Renal cortex interstitium (tissue), 15 donors: ENCODE measurements at places on chromosomes 2 and 18. TPM values are rescaled to one million over a fixed set of nuclear protein-coding genes. Genes with fewer than 3 reads are reported as not detected.
A peak's percentile ranks its signal among the peaks of the same experiment; 100 is the strongest.

Gene IL1RN
- polyA plus RNA-seq, result 1.2 TPM

Gene RAPH1
- 19.8 TPM for polyA plus RNA-seq

DNA sequence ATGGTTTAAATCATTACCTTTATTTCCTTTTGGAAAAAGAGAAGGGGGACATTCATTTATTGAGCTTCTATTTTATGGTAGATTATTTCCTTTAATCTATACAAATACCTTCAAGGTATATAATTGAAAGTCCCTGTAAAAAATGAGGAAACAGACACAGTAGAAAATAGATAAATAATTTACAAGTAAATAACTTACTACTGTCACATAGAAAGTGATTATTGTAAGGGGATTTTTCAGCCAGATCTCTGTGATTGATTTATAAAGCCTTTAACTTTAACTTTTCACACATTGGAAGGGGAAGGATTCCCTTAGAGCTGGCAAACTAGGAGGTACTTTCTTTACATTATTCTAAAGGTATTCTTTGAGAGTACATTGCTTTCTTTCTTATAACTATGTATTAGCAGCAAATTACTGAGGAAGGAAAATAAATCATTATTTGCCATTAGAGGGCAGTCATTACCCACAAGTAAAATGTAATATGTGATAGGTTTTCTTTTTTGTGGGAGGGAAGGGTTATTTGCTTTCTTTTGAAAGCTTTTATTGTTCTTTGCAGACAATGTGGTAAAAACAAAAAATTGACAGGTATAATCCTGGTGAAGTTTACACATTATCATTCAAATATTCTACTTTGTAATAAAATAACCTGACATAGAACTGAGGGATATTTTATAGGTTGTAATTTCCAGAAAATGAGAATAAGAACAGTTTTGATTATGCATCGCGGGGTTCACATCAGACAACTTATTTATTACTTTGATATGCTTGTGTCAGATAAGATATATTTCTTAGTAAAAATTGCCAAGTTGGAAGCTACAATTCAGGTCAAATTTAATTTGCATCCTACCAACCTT is 24.8 kb upstream of the RPE start:
- DNase-seq, result peak; percentile 24

DNA sequence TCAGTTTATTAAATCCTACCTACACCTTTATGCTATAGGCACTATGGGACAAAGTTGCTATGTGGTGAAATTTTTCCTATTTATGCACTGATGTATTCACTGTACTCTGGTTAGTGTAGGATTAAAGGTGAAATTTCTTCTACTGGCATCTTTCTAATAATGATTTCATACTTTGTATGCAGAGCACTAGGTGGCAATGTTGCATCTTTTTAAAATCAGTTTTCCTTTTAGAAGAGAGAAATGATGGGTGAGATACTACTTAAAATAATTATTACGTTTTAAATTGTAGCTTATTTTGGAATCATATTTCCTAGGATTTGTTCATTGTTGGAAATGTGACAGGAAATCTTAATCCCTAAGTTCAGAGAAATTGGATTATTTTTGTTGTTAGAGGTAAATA is 150.9 kb downstream of the CD8B2 start:
- no peak for DNase-seq

DNA sequence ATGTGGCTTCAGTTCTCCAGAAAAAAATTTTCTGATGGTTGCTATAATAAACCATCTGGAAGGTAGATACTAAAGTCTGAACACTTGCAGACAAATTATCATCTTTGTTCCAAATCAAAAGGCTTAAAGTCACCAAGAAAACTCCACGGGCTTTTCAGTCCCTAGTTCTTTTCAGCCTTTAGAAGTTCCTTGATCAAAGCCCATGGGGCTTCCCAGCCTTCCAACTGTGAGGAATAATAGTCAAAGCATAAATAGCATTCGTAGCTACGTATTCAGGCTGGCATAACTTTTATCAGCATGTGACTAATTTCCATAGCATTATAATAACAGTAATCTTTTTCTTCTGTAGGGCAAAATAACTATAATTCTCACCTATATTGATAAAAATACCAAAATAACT is 13.9 kb downstream of the SCG2 start:
- DNase-seq, result no peak

- DNase-seq, result no peak
These were observed 150.4 kb downstream of the GPD2 start for GRCh38 chr2:156586621-156587020.

- no peak for DNase-seq
These were observed 76.4 kb downstream of the VPS54 start for GRCh38 chr2:63942788-63943187.

- no peak for DNase-seq
These were observed 29.7 kb downstream of the XDH start for GRCh38 chr2:31384771-31385276.

- no peak for DNase-seq
These were observed 63.2 kb upstream of the TFCP2L1 start for GRCh38 chr2:121348128-121348740.

DNA sequence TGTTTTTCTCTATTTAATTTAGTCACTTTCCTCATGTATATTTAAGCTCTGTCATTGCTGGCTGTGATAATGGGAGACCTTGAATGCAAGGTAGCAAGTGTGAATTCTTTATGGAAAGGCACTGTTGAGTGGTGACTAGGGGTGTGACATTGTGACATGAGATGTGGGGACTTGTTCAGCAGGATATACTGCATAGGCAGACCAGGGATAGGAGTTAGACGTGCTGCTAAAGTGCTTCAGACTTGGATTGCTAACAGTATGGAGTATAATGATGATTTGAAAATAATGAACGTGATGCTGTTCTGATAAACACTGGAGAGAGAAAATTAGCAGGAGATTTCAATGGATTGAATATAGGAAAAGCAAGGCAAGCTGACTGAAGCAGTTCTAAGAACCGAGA is 135.1 kb downstream of the NCOA1 start:
- no peak for DNase-seq

Gene COL5A2
- polyA plus RNA-seq, result 161 TPM

DNA sequence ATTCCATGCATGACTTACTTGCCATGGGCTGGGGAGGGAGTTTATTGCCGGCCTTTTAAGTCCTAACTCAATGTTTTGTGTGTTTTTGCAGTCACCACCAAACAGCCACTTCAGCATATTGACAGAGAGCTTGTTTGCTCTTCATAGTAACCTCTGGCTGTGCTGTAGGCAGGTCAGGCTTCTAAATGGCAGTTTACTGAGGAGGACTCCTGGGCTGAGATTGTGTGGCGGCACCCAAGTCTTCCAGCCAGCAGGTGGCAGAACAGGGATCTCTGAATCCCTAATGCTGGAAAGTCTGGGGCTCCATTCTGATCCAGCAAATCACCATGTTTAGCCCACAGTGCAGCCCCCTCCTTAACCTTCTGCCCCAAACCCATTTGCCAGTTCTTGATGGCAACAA is 121.2 kb downstream of the CAPN13 start:
- no peak for DNase-seq
